ENCODE measurements at places on chromosomes 2 and 18.

DNA sequence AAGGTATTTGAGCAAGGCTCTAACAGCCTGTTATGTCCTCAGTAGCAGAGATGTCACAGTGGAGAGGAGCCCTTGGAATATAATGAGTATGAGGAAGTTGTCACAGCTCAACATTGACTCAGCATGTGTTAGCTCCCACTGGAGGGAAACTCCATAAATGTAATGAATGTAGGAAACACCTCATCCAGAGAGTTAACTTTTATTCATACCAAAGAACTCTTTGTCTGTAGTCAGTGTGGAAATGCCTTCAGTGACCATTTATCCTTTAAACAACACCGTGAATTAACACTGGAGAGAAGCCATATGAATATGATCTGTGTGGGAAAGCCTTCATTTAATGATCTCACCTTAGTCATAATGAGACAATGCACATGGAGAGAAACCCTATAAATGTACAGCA lies 59.7 kb downstream of the CYP1B1 start:
- DNase-seq, result no peak

DNA sequence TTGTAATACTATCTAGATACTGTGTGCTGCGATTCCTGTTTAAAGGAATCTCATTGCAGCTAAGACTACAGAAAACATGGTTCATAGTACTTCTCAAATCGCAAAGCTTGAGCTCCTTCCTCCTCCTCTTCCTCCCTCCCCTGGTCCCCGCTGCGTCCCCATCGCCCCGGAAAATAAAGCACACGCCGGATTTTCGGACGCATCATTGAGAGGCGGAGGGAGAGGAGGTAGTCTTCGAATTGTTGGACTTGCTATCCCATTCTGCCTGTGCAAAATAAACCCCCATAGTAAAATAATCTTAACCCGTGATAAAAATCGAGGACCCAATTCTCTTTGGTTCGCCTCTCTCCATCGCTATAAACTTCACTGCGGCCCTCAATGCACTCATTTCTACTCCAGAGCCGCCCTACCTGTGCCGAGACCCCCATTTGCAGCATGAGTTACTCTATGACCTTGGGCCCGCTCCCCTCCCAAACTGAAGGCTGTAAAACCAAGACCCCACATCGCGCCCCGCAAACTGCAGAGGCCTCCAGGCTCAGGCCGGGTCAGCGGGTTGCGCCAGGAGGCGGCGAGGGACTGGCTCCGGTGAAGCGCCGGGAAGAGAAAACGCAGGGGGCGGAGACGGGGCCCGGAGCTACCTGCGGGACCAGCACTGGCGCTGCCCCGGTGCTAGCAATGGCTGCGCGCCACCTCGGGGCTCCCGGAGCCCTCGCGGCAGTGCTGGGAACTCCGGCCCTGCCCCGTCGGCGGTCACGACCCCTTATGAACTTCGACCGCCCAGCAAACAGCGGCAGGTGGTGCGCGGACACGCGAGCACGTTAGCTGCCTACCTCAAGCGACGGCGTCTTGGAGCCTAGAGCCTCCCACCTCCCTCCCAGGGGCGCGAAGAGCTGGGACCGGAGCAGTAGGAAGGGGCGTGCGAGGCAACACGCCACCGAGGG lies 649 bp downstream of the ESCO1 start:
- DNase-seq, result no peak

DNA sequence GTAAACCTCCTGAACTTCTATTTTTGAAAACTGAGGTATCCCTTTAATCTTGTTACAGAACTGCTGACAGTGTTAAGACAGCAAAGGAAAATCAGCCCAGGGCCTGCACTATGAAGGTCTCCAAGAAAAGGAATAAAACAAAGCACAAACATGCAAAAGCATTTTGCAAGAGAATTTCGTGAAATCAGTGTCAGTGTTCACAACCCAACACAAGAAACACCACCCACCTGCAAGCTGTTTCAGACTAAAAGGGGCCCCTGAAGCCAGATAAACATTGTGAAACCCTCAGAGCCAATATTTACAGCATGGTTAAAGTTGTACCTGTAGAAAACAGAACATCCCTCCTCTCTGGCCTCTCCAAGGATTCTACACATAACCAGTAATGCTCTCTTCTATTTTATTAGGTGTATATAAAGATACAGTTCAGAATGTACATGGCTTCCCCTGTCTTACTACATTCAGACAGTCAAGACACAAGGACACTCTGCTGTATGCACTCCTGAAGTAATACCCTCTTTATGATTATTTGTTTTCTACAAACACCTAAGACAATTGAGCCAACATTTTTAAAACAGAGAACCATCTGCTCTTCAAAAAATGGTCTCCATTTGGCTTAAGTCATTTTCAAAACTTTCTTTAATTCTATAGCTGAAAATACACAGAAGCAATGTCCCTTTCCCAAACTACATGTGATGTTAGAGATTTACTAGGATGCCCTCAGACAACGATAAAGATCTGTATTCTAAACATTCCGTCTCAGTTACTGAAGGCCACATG lies 149.5 kb upstream of the ZFP36L2 start:
- DNase-seq, result no peak

DNA sequence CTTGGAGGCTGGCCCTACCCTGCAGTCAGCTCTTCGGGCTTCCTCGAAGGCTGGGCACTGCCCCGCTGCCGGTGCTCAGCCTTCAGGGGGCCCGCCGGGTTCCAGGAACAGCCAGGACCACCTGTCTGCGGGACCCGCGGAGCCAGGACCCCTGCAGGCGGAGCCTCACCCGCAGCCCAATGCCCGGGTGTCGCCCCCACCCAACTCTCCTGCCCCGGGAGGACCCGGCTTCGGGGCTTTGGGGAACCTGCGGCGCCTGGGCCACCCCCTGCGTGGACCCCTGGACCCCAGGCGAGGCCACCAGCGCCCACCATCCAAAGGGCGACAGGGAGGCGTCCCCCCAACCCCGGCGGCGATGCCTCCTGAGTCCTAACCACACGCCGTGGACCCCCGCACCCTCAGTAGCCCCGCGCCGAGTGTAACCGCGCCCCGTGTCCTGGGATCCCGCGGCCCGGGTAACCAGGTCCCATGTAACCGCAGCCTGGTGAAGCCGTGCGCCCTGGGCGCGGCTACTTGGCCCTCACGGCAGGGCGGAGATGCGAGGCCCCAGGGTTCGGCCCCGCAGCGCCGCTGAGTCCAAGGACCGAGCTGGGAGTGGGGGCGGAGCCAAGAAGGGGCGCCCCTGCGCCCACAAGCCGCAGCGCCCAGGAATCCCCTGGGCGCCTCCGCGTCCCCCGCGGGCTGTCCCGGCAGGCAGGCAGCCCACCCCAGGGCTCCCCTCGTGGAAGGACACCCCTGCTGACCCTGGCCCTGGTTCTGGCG lies 11.0 kb upstream of the UBE2F start:
- peak; percentile 13 for DNase-seq

DNA sequence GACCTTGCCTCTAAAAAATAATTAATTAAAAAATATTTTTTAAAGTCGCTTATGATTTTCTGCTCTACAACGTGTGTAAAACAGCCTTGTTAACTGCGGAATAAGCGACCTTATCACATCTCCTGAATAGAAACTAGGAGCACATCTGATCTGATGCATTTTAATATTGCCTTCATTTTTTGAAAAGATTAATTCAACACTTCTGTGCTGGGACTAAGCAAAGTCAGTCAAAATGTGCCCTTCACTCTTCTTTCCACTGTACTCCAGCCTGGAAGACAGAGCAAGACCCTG lies 12.6 kb downstream of the CLEC4F start:
- DNase-seq, result no peak
